AG08396 (cell line): ENCODE measurements at places on chromosomes 7 and 10.

- DNase-seq = no peak
Measured at GRCh38 chr10:72306215-72306760, 32.6 kb downstream of the DDIT4 start.

GRCh38 chr10:99303899-99304861 is 25.0 kb upstream of the CNNM1 start:
- DNase-seq = no peak

DNA sequence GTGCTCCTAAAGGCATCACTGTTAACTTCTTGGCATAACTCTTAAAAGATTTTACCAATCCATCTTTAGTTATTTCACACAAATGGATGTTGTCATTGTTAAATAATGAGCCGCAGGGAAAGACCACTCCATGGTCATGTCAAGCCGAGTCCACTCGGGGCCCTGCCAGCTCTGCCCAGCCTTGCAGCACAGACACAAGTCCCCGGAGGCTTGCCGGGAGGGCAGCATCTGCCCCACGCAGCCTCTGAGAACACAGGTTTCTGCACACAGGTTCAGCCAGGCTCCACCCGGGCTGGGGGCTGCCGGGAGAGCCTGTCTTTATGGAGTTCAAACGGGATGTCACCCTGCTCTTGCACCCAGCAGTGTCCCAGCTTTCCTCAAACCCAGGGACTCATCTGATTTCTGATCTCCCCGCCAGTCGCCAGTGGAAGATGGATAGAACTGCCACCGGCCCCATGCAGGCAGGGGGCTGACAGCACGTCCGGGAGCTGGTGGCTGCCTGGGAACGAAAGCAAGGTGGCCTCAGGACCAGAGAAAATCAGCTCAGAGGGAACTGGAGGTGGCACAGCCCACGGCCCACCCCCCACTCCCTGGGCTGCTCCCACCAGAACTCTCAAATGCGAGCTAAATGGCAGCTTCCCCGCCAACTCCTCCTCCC is 156.2 kb downstream of the TCERG1L start:
- no peak for DNase-seq

DNA sequence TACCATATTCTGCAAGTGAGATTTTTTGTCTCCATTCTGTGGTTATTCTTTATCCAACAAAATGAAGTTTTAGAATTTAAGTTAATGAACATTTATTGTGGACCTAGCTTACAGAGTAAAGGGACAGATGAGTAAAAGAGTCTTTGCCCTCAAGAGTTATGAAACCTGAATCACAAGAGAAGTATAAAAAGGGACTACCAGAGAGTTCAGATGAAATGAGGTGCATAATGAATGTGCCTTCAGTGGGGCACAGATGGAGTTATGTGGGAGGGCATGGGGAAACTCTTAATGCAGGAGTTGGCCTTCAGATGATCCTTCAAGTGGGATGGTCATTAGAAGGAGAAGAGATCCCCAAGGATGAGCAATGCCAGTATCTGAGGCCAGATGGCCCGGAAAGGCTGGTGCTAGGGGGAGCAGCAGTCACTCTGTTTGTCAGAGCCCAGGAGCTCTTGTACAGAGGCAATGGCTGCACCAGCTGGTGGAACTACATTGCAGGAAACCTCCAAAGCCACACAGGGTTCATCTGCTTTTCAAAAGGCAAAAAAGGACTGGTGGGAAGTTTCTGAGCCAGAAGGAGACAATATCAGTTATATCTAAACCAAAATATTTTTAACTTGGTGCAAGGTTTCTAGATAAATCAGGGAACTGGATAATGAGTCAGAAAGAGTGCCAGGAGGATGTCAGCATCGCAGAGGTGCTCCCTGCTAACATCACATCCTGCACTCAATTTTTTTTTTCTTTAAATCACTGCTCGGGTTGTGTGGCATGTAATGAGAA is 162.0 kb downstream of the KLF6 start:
- DNase-seq = peak; percentile 11

DNA sequence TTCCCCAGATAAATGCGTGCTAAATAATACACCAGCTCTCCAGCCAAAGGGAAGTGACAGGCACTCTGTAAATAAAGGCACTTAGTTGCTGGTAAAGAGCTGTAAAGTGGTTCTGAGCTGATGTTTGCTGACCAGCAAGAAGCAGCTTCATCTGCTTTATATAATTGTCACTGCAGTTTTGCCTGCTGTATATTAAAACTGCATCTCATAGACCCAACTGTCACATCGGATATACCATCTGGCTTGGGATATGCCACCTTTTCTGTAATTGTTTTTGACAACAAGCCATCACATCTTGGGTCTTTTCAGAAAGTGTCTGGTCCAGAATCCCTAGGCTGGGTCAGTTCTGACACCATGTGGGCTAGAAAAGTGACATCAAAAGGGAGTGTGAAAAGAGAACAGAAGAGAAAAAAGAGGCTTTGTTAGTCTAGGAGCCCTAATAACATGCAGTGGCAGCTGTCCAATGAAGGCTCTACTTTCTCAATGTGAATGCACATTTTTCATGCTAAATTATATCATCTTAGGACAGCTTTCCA is 697.6 kb downstream of the KCNMA1 start:
- DNase-seq = no peak

DNA sequence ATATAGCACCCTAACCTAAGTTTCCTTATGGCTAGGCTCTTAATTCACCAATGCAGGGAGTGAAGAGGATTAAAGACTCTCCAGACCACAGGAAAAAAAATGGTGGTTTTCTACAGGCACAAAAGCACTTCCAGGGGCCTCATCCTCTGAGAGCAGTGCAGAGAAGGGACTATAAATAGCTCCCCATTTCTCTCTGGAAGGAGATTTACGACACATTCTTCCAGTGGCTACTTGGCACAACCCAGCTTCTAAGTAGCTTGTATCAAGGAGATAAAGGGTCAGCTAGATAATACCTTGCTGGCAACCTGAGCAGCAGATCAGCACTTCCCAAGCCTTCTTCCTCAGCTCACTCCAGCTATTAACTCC is 73.5 kb downstream of the CRPPA start:
- DNase-seq = peak; percentile 9

- DNase-seq = no peak
Measured at GRCh38 chr7:152924238-152924637, 164.7 kb downstream of the ACTR3B start.

- no peak for DNase-seq
Measured at GRCh38 chr10:29266641-29267040, 22.2 kb upstream of the LYZL1 start.

GRCh38 chr10:2921956-2922680 is 145.2 kb upstream of the PFKP start:
- DNase-seq = no peak

GRCh38 chr7:1021931-1022330 is 22.4 kb upstream of the GPR146 start:
- no peak for DNase-seq

DNA sequence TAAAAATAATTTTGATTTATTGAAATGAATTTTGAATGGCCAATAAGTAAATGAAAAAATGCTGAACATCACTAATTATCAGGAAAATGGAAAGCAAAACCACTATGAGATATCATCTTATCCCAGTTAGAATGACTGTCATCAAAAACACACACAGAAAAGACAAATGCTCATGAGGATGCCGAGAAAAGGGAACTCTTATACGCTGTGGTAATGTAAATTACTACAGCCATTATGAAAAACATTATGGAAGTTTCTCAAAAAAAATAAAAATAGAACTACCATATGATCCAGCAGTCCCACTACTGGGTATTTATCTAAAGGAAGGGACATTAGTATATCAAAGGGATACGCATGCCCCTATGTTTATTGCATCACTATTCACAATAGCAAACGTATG is 15.8 kb downstream of the SCIN start:
- DNase-seq = no peak
